ENCODE measurements at places on chromosomes 13 and 19.

DNA sequence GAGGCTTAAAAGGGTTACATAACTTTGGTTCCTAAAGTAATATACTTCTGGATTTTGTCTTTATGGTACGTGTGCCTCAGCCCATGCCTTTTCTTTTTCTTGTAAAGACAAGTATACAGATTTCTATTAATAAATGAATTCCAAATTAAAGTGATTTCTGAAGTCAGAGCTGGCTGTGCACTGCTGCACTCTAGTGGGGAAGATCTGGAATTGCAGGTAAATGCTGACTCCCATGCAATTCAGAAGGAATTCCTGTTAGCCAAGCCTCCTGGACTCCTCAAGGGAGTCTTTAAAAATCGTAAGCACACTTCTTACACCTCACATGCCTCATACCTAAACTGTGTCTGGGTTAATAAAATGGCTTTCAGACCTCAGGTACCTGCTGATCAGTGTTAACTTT lies 118.4 kb upstream of the SLC7A1 start:
- no peak for DNase-seq

DNA sequence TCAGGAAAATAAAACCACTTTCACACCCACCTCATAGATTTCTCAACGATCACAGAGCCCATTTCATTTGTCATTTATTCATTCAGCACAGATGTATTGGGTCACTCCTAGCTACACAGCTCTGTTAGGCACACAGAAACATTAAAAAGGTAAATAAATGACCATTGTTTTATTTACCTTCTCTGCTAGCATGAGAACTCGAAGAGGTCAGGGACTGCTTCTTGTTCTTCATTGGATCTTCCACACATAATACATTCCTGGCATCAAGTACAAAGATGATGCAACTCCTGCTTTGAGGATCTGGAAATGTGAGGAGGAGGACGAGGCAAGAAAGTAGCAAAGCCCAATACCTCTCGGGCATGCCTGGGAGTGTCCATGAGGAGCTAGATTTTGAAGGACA lies 168.1 kb downstream of the RBM26 start:
- no peak for DNase-seq

DNA sequence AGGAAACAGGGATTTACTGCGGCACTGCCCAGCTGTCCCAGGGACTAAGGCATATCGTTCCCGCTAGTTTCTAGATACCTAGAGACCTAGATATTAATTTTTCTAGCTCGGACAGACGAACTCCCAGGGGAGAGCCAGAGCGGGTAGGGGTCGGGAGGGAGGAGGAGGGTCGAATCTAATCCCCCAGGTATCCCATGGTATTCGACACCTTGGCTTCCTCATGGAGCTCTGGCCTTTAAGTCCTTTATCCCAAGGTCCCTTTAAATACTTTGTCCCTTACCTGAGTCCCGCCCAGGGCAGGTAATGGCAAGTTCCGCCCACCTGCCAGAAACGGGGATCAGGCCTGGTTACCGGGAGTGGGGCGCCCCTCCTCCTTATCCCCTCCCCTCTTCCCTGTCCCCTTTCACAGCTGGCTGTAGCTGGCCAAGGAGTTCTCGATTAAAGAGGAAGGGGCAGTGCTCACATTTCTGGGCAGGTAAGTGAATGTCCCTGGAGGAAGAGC lies at the start of gene PRRG2:
TSS of gene PRRG2 (plus strand) at position 310 of the 502 bp plus-strand sequence. CDS start 1,904 bp downstream, outside the sequence.
- no peak for DNase-seq

GRCh38 chr19:12806242-12807081 lies at the start of gene RNASEH2A:
TSS of gene RNASEH2A (plus strand) at chr19:12806584. CDS start at chr19:12806674, 90 bp downstream.
- peak; percentile 86 for DNase-seq

DNA sequence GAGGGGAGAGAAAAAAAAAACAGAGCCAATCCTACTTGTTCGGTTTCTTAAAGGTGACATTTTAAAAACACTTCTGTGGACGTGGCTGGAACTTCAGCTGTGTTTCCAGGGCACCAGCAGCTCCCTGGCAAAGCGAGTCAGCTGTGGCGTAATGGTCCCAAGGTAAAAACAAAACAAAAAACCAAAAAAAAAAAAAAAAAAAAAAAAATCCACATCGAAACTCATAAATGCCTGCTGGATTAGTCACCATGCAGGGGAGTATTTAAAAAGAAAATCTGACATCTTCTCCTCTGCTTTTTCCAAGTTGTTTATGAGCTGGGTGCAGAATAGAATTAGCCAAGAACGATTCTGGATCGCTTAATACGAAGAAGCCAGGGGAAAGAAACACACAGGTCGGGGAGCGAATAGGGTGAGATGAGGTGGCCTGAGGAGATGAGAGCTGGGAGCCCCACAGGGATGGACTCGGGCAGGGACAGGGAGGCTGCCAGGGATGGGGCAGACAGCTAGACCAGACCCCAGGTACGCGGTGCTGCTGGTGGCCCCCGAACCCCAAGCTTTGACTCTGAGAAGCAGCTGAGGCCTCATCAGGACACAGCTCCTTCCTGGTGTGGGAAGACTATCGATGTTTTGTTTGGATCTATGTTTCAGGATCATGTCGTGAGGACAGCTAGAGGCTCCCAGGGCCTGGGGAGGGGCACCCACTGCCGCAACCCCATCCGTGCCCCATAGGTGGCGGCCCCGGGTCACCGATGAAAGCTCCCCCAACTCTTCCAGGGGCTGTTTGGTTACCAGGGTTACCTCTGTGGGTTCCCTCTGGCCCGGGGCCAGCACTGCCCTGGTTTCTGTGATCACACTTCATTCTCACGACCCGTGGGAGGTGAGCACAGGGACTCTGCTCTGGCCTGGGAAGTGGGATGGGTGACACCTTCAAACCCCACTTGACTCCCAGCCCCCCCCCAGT lies 3.1 kb upstream of the CTXN1 start:
- DNase-seq = no peak

DNA sequence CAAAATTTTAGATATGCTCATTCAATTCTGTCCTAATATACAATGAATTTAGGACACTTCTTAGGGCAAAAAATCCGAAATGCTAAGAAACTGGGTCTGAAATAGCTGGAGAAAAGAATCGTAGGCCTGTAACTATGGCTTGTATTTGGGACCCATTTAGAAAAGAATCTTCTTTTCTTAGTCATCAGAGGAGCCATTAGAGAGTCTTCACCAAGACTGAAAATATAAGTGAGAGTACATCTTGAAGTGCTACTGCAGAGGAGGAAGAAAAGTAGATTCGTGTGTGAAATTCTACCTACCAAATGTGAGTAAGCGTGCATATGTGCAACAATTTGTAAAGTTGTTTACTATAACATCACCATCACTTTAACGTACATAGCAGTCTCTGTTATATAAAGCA lies 8.8 kb upstream of the DACH1 start:
- DNase-seq = no peak

- no peak for DNase-seq
Measured at GRCh38 chr19:29815231-29815630, 3.4 kb downstream of the CCNE1 start.

- DNase-seq = no peak
Measured at GRCh38 chr13:109998684-109999533, 212.5 kb upstream of the IRS2 start.

GRCh38 chr19:3176715-3177501 lies 1.7 kb upstream of the S1PR4 start:
- no peak for DNase-seq

- DNase-seq = no peak
Measured at GRCh38 chr13:74620711-74621110, 486.5 kb upstream of the KLF12 start.

GRCh38 chr13:47399599-47399998 lies 502.7 kb upstream of the HTR2A start:
- no peak for DNase-seq

GRCh38 chr13:83633746-83634145 lies 248.5 kb downstream of the SLITRK1 start:
- DNase-seq = no peak

DNA sequence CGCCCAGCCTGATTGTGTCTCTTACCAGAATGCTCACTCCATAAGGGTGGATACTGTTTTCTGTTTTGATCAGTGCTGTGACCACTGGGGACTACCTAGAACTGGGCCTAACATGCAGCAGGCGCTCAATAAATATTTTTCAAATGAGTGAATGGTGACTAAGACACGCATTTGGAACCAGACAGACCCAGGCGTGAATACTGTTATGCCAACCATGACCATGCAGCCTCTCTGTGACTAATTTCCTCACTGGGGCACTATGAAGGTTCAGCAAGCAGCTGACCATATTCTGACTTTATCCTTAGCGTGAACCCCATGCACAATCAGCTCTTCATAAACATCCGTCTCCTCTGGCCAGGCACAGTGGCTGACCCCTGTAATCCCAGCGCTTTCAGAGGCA lies 13.0 kb upstream of the SPC24 start:
- DNase-seq = no peak

- DNase-seq = no peak
Measured at GRCh38 chr13:99041337-99041736, 63.5 kb upstream of the DOCK9 start.

DNA sequence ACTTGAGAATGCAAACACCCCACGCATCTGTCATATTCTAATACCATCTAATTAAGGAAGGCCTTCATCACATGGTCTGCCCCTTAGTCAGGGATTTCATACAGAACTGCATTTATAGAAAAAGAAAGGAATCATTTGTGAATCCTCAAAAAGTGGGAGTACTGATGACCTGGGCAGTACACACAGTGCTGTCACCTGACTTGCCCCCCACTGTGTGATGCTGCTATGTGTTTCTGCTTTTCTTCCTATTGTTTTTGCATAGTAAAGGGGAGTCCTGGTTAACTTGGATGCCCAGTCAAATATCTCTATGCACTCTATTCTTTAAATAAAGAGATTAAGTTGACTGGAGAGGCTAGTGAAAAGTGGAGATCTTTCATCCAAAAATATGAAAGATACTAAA lies 1921.2 kb upstream of the PRR20A start:
- no peak for DNase-seq

DNA sequence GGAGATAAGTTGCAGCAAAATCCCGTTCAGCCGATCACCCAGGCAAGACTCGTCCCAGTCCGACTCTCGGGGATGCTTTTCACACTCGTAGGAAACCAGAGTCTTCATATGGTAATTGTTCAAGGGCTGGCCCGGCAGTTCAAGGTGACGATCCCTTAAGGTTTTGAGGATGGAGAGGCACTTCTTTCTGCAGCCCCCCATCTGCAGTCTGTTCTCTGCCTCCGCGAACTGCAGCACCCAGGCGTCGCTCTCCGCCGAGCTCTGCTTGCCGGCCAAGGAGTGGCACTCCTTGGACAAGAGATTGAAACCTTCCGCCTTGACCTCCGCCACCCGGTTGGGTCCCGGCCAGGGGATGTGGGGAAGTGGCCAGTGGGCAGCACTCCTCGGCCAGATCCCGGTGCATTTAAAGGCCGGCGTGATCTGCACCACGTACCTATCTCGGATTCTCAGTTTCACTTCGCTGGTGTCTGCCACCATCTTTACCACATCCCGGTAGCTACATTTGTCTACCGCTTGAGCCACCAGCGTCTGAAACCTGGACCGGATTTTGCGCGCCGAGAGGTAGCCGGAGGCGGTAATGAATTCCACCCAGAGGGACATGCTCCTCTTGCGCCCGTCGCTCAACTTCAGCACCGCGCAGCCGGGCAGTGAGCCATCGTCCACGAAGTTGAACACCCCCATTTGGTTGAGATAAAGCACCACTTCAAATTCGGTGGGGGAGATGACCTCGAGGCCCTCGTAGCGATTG lies 1.1 kb downstream of the MAB21L1 start:
- DNase-seq = no peak

DNA sequence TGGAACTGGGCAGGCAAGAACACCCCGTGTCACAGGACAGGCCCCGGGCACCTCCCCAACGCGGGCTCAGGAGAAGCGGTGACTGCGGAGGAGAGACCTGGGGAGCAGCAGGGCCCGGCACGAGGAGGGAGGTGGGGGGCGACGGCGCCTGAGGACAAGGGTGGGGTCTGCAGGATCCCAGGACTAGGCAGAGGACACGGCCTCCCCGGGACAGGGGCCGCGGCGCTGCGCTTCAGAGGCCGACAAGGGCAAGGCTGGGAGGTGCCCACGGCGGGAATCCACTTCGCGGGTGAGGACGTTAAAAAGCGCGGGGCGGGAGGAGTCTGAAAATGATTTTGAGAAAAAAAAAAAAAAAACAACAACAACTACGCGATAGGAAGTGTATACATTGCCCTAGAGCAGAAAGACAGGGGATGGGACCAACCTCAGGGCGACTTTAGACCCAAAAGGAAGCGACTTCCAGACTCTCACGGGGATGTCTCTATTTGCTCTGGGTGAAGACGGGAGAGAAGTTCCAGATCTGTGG lies 44.9 kb downstream of the ZNF611 start:
- peak; percentile 27 for DNase-seq

DNA sequence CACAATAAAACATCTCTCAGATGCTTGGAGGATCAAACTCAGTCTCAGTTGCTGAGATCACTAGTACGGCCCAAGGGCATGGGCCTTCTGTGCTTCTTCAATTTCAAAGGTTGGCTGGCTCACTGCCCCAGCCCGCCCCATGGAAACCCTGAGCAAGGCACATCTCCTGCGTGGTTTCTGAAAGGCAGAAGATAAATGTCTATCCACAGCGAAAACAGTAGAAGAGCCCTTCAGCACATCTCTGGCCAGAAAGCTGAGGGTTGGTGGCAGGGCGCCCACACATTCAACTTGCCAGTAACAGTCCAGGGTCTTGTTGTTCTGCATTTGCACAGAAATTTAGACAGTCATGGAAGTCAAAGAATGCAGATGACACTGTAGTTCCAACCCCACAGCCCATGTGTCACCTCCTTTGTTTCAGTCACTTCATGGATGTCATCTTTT lies 24.0 kb upstream of the KATNAL1 start:
- no peak for DNase-seq

DNA sequence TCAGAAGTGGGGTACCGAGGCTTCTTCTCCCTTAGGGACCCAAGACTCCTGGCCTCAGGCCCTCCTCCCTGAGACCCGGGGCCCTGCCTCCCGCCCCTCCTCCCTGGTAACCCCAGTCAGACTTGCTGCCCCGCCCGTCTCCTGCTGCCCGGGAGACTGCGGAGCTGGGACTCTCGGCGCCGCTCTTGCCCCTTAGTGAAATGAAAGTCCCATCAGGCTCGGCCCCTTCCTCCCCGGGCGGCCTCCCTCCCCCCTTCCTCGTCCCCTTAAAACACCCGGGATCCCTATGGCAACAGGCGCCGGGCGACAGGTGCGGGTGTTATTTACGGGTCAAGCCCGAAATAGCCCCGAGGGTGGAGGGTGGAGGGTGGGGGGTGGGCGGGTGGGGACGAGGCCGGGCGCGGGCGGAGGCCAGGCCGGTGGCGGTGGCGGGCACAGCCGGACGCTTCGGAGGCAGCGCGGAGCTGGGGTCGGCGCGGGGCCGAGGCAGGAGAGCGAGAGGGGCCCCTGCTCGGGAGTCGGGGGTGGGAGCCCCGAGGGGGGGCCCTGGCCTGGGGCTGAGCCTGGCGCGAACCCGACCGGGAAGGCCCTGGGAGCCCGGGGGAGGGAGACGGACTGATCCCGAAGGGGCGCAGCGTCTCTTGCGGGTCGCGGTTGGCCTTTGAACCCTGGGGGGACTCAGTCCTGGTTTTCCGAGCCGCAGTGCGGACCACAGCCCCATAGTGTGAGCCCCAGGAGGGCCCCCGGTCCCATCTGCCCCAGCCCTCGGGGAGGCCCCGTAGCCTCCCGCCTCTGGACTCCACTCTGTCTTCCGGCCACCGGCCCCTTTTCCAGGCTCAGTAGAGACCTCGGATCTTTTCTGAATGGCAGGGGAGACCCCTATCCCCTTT lies at the start of gene CACNG6:
TSS of gene CACNG6 (plus strand) at position 414 of the 890 bp plus-strand sequence. CDS start 1,241 bp downstream, outside the sequence.
- no peak for DNase-seq

All from hypothalamus (tissue), 51 donors.